ENCODE measurements at places on chromosomes 11 and 22.

DNA sequence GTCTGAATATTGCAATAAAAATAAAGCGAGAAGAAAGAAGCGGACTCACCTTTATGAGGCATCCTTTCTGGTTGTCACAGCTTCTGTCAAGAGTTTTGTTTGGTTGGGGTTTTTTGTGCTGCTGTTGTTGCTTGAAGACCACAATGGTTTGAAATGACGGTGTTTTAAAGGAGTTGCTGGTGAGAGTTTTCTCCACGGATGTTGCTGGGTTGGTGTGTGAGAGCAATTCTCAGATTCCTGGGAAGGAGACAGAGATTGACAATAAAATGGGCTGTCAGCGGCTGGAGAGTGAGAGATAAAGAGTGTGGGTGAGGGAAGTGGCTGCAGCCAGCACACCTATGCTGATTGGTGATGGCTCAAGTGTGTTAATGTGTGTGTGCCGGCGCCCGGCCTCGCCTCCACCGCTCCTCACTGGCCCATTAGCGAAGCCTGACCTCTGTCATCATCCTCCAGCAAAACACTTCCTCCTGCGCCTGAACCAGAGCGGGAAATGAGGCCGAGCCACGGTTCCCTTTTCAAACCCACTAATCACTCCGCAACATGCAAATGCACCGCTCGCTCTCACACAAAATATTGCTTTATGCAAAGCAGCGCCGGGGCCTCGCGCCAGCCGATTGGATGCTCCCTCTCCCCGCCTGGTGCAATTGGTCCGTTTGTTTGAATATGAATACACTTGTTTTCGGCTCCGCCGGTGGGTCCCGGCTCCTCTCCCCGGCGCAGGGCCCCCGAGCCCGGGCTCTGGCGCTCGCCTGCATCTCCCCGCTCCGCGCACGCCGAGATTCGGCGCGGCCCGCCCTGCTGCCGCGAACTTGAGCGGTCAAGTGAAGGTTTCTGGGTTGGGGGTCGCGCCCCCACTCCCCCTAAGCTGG lies at the start of gene PAX6:
Gene PAX6, minus strand, starts transcription at position 544 of the 869 bp plus-strand sequence. CDS start 4,911 bp downstream, outside the sequence.
- peak; percentile 42 for DNase-seq

- no peak for DNase-seq
Observed at GRCh38 chr11:66976028-66976467, 944 bp downstream of the C11orf86 start.

DNA sequence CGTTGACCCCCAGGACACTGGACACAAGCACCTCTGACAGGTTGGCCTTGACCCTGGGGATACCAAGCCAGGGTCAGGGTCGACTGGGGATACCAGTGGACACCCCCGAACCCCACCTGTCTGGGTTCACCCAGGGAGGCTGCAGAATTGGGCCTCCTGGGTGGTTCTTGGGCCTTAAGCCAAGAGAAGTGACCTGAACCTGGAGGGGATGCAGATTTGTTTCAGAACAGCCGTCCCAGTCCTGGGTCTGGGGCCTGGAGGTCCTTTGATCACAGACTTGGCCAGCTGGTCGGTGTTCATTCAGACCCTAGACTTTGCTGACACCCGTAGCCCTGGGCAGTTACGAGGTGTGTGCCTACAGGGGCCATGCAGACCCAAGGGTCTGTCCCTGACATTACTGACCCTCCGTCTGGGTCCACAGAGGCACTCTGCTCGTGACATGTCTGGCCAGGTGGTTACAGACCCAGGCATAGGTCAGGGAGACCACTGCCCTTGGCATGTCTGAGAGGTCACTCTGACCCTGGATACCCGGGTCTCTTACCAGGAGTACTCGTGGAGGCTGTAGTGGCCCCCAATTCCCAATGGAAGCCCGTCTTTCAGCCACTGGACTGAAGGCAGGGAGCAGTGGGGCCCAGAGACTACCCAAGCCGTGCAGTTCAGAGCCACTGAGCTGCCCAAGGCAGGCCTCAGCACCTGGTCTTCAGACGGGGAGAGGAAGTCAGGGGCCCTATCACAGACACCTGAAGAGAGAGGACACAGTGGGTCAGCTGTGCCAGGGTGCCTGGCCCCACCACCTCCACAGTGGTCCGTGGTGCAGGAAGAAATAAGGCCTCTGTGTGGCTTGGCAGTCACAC lies 6.4 kb downstream of the SIGIRR start:
- no peak for DNase-seq

GRCh38 chr22:20011123-20011992 lies 5.3 kb downstream of the ARVCF start:
- DNase-seq, result no peak

GRCh38 chr11:86577644-86578636 lies 94.5 kb downstream of the ME3 start:
- DNase-seq, result peak; percentile 38

DNA sequence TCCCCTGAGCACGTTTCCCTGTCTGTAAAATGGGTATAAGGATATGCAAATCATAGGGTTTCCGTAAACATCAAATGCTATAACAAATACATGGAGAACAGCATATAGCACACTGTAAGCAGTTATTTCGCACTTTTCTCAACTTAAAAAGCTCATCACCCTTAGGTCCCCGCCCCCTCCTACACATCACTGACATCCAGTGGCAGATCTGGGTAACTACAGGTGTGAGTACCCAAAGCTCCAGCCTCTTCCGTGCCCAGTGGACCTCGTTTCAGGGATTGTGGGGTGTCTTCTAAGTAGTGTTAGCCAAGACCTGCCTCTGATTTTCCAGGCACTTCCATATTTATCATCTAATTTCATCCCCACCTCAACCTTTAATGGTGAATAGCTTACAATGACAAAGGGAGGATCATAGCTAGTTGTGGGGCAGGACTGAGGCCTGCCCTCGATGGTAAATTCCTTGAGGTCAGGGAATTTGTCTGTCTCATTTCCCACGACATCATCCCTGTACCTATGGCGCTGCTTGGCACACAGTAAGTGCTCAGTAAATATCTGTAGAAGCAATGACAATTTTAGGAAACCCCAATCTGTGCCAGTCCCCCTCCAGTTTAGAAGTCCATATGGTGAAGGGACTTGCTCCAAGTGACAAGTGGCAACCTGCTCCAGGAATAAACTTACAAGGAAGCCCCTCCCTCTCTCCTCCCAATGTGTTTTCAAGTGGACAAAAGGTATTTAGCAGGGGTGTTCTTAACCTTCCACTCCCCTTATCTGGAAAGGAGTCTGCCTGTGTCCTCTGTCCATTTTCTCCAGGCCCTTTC lies 340.5 kb downstream of the TENM4 start:
- DNase-seq, result no peak

- no peak for DNase-seq
Observed at GRCh38 chr22:37410174-37411055, 16.9 kb downstream of the ELFN2 start.

DNA sequence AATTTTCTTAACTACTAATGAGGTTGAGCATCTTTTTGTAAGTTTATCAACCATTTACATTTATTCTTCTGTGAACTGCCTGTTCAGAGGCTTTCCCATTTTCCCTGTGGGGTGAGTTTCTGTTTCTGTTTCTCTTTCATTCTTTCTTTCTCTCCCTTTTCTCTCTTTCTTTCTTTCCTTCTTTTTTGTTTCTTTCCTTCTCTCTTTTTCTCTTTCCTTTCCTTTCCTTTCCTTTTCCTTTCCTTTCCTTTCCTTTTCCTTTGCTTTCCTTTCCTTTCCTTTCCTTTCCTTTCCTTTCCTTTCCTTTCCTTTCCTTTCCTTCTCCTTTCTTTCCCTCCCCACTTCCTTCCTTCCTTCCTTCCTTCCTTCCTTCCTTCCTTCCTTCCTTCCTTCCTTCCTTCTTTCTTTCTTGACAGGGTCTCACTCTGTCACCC lies 8.0 kb upstream of the ZBED5 start:
- DNase-seq, result no peak

DNA sequence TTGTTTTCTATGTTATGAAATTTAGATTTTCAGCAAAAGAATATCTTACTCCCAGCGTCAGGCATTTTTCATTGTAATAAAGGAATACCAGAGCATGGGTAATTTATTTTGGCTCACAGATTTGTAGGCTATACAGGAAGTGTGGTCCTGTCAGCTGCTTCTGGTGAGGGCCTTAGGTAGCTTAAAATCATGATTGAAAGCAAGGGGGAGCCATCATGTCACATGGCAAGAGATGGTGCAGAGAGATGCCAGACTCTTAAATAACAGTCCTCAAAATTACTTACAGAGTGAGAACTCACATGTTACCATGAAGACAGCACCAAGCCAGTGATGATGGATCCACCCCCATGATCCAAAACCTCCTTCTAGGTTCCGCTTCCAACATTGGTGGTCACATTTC lies 825.0 kb upstream of the CHORDC1 start:
- no peak for DNase-seq

DNA sequence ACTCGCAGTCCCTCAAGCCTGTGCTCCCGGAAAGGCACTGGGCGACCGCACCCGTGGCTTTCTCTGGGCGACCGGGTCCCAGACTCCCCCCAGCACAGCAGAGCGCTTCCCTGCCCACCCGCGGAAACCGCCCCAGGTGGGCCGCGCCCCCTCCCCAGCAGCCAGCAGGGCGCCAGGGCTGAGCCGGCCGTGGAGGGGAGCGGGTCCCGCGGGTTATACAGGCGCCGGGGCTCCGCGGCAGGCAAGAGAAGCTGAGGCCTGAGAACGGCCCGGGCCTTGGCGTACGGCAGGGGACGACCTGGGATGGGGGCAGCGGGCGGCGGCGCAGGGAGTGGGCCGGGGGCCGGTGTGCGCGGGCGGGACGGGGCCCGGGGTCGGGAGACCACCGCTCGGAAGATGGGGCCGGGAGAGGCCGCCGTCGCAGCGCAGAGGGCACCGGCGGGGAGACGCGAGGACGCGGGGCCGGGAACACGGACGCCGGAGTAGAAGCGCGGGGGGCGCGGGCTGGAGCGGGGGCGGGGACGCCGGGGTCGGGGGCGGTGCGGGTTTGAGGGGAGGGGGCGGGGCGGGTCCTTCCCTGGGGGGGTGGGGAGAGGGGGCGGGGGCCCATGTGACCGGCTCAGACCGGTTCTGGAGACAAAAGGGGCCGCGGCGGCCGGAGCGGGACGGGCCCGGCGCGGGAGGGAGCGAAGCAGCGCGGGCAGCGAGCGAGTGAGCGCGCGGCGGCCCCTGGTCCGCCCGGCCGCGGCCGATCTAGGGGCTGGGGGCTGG lies at the start of gene MDK:
Gene MDK, plus strand, starts transcription at position 622 of the 771 bp plus-strand sequence. CDS start 389 bp downstream, outside the sequence.
- DNase-seq, result no peak

GRCh38 chr11:124762624-124763155 lies 600 bp upstream of the ESAM start:
- DNase-seq, result no peak

DNA sequence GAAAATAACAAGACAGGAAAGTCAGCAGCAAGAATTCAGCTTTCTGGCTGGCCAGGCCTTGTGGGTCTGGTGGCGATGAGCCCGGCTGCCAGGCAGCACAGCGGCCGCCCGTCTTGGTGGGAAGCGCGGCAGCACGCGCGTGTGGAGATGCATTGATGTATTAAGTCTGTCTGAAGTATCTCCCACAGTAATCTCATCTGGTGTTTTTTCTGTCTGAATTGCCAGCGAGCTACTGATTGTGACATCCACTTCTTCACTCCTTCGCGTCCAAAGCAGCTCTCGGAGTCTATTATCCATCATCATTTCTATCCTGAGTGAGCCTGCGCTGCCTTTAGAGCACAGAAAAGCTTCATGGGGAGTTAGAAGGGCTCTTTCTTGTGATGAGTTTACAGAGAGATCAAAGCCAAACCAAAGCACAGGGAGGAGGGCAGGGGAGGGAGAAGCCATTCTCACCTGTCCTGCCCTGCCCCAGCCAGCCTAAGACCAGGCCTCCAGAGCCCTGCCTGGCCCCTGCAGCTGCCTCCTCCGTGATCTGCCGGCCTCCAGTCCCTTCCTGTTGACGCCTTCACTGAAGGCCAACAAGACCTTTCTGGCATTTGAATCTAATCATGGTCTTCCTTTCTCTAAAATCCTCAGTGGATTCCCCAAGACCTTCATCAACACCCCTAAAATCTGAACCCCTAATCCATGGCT lies 1419.0 kb downstream of the TBC1D22A start:
- DNase-seq, result no peak

DNA sequence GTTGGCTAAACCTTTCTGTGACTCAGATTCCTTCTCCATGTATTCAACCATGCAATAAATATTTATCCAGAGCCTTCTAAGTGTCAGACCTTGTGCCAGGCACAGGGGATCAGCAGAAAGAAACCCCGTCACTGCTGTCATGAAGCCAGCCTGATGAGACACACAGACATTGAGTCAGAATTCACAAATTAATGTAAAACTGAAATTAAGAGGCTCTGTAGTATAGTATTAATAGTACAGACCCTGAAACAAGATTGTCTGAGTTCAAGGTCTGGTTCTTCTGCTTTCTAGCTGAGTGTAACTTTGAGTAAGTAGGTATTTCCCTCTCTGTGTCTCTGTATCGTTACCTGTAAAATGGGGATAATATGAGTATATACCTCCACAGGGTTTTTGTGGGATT lies 46.9 kb downstream of the ME3 start:
- DNase-seq, result no peak
